ENCODE measurements at places on chromosomes 16 and 17.
A peak's percentile ranks its signal among the peaks of the same experiment; 100 is the strongest.

GRCh38 chr16:50940275-50940854 lies 198.5 kb downstream of the CYLD start:
- no peak for DNase-seq

DNA sequence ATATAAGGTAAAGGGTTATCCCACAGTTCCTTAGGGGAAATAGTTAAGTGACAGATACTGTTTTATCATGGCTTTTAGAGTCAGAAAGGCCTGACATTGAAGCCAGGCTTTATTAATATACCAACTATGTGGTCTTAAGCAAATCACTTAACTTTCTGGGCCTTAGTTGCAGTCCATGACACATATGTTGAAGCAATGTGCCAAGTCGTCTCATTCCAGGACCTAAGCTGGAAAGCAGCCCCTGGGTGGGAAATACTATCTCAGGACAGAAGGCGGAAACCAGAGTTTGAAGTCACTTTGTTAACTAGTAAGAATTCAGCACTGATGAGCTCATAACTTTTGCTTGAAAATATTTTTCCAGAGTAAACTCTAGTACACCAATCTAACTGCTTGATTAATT lies 80.0 kb downstream of the USP32 start:
- DNase-seq = no peak

DNA sequence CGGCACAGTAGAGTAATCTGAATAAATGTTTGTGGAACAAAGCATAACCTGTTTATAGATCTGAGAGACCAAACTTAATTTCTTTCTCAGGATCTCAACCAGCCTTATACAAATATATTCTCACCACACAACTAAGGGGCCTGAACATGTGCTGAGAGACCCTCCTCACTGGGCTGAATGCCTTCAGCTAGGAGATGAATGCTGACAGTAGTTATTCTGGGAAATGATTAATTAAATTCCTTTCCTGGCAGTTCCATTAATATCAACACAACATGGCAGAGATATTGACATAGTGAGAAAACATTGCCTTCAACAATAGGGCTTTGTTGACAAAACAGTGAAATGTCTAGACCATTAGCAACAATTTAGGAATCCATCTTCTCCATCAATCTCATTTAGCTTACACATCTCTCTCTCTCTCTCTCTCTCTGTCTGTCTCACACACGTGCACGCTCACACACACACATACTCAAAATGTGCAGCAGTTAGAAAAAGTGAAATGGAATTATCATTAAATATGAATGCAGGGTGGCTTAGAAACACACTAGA lies 780.8 kb upstream of the CDH8 start:
- DNase-seq = no peak

GRCh38 chr17:63685041-63685440 lies 14.9 kb downstream of the LIMD2 start:
- DNase-seq = no peak

DNA sequence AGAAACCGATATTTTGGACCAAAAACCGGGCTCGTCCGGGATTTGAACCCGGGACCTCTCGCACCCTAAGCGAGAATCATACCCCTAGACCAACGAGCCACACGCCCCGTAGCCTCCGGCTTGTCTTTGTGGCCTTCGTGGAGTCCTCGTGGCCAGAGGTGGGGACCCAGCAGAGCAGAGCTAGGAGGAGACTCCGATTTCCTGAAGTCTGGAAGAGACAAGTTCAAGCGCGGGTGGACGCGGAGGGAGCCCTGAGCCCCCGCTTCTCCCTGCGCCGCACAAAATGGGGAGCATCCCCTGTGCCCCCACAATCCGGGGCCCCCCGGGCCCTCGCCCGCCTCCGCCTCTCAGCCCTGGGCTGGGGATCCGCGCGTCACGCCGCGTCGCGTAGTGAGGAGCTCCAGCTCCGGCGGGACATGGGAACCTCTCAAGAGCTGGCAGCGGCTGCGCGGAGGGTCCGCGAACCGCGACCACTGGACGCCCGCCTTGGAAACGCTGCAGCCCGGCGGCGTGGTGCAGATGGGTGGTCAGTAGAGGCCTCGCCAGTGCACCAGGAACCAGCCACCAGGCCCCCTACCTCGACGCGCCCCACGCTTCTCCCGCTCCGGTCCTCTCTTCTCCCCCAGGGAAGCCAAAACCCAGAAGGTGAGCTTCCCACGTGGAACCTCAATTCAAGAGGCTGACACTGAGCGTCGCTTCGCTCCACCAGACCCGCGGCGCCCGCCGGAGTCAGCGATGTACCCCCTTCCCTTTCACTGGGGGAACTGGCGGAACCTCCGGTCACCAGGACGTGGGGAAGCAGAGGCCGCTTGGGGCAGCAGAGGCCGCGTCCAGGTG lies 5.2 kb upstream of the OR1F1 start:
- no peak for DNase-seq

DNA sequence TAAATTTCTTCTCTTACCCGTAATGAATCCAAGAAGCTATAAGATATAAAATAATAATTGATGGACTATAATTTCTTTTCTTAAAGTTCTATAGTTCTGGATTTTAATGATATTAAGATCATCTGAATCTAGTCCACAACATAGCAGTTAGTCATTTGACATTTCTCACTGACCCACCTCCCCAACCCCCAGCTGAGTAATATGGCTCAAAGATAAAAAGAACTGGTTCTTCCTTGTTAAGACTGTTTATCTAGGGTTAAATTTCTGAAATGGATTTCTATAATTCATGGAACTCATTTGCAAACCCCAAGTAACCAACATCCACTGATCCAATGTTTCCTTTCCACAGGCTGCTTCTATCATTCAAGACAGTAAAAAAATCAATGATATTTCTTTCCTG lies 133.9 kb upstream of the SOX9 start:
- no peak for DNase-seq

GRCh38 chr16:73735018-73735417 lies 561.6 kb upstream of the PSMD7 start:
- DNase-seq = no peak

- DNase-seq = no peak
These were observed 66.6 kb upstream of the TOX3 start for GRCh38 chr16:52613508-52613907.

GRCh38 chr17:67549820-67550219 lies 167.9 kb upstream of the NOL11 start:
- DNase-seq = no peak

DNA sequence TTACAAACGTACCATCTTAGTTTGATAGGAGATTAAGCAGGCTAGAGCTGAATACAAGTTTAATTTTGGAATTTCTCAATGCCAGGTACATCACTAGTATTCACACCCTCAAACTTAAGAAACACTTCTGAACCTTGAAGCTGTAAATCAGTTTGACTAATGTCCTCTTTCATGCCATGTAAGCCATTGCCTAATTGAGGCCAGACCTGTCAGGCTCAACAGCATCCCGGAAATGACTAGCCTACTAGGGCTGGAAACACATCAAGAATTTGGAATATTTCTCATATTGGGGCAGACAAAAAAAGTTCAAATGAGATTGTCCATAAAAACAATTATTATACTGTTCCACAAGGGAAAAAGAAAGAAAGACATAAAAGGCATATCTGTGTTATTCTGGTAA lies 1.7 kb downstream of the USP32 start:
- no peak for DNase-seq

GRCh38 chr16:76801357-76801756 lies 389.6 kb upstream of the MON1B start:
- DNase-seq = no peak

- DNase-seq = no peak
These were observed 3.9 kb downstream of the HS3ST3A1 start for GRCh38 chr17:13597723-13598347.

DNA sequence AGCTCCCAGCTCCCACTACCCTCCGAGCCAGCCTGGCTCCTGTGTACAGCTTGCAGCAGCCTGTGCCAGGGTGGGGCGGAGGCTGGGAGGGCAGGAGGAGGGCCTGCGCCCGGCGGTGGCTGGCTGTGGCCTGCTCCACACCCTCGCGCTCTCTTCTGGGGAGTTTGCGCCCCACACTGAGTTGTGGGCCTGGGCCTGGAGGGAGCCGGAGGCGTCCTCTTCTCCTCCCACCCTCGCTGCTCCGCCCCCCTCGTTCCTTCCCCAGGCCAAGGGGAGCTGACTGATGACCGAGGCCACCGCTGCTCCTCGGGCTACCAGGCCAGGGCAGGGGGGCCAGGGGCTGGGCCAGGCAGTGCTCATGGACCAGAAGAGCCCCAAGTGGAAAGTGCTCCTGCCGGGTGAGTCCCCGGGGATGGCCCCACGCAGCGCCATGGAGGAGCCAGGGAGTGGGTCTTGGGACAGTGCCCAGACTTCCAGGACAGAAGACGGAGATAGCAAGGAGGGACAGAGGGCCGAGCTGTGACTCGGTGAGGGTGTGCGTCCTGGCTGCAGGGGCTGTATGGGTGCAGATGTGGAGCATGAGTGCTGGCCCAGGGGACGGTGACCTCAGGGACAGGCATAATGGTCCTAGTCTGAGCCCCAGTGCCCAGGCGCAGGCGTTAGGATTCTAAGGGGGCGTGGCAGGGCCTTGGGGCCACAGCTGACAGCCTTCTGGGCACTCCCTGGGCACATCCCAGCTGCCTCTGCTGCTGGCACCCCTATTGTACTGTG lies 242.1 kb upstream of the GSE1 start:
- DNase-seq = no peak

DNA sequence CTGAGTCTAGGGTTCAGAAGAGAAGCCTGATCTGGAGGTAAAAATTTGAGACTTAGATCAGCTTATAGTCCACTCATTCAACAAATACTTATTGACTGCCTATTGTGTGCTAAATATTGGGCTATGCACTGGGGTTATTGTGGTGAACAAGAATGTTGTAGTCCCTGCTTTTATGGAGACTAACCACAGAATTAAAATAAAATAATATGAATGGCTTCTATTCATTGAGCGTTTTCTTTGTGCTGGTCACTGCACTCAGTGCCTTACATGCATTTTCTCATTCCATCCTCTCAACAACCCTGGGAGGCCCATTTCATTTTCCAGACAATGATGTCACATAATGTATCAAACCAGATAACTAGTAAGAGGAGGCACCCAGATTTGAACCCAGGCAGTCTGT lies 4.8 kb downstream of the NEK8 start:
- no peak for DNase-seq

- no peak for DNase-seq
These were observed 60.2 kb downstream of the WIPI1 start for GRCh38 chr17:68397108-68397536.

- no peak for DNase-seq
These were observed 9.3 kb downstream of the SSTR2 start for GRCh38 chr17:73174126-73174525.

DNA sequence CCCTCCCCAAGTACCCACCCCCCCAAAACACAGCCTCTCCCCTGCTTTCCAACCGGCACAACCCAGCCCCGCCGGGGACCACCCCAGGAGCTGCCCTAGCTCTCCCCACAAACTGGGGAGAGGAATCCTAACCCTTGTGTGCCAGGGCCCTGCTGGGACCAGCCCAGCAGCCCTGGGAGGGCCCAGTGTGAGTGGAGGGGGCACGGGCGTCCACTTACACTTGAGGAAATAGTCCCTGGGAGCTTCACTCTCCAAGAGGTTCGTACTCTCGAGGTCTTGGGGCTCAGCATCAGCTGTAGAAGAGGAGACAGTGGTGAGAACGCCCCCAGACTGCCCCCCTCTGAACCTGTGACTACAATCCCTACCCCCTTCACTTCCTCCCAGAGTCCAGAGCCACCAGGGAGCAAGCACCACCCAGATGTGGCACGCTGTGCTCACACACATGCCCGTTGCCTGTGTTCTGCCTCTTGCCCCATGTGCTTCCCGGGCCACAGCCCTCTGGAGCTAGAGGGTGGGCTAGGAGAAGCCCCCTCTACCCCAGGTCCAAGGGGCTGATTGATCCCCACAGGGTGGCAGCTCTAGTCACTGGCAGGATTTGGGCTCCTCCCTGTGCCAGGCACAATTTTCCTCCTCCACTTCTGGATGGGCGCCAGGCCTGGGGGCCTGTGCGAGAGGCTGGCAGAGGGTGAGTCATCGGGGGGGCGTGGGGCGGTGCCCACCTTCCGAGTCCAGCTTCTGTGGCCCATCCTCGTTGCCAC lies 3.0 kb downstream of the TRIM47 start:
- no peak for DNase-seq

DNA sequence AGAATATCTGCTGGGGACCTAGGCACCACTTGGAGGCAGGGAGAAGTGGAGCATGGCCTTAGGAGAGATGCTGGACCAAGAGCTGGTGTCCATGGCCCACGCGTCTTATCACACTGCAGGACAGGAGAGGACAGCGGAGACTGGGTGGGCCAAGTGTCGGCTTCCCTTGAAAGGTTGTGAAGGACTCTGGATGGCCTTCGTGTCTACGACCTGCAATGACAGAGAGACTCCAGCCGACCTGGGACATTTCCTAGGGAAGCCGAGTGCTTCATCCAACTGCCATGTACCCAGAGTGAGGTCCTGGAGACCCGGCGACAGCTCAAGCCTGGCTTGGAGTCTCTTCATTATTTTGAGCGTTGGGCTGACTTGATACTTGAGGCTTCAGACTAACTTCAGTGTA lies 20.5 kb downstream of the C1QTNF1 start:
- DNase-seq = no peak

- no peak for DNase-seq
These were observed 622.6 kb downstream of the KCNJ2 start for GRCh38 chr17:70791748-70792443.

GRCh38 chr16:15043344-15043743 lies 12.5 kb downstream of the NTAN1 start:
- no peak for DNase-seq

DNA sequence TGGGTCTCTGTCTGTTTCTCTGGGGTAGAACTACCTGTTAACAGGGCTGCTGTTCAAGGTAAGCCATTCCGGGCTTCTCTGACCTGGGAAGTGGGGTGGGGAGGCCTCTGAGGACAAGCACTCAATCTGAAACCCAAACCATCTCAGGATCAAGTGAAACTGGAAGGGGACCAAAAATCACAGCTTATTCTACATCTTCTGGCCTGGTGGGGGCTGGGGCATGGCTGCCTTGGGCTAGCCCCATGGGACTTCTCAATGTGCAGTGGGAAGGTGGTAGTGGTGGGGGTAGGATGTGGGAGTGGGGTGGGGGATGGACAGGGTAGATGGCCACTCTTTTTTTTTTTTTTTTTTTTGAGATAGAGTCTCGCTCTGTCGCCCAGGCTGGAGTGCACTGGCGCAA lies 5.5 kb downstream of the FLOT2 start:
- DNase-seq = no peak

- no peak for DNase-seq
These were observed 153.9 kb upstream of the CACNG3 start for GRCh38 chr16:24102209-24102660.

DNA sequence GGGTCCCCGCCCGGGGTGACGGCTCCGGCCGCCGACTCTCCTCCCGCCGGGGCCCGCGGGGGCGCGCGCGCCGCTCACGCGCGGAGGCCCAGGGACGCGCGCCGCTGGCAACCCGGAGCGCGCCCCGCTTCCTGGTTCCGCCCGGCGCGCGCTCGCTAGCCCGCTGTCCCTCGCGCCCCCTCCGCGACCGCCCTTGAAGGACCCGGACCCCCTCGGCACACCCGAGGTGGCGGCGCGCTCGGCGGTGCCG lies at the start of gene STAT5B:
TSS of gene STAT5B (minus strand) at position 33 of the 250 bp plus-strand sequence. CDS start 44,264 bp downstream, outside the sequence.
- peak; percentile 43 for DNase-seq

DNA sequence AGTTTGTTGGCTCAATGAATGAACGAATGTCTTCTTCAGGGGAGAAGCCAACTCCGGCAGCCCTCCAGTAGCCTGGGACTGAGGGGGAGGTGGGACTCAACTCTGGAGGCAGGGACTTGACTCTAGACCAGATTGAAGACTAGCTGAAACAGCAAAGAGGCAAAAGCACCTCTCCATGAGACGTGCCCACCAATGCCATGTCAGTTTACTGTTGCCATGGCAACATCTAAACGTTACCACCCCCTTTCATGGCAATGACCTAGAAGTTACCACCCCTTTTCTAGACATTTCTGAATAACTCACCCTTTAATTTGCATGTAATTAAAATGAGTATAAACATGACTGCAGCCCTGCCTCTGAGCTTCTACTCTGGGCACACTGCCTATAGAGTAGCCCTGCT lies 91.8 kb downstream of the ASIC2 start:
- DNase-seq = no peak

Measured in stimulated activated CD4-positive, alpha-beta T cell treated with anti-CD3 and anti-CD28 coated beads, TNF-alpha, amount 100 ng/mL, for 4 hours (primary cell).